ENCODE measurements at places on chromosomes 13 and 19.

- DNase-seq: no peak
Measured at GRCh38 chr13:54573186-54573585, 1544.6 kb downstream of the OLFM4 start.

GRCh38 chr19:56218961-56219360, 16.9 kb downstream of the ZSCAN5C start:
- DNase-seq: no peak

- no peak for DNase-seq
Measured at GRCh38 chr13:30847650-30848307, 58.3 kb upstream of the MEDAG start.

- peak; percentile 27 for DNase-seq
Measured at GRCh38 chr13:30978981-30979956, 46.8 kb downstream of the TEX26 start.

Measured in activated naive CD4-positive, alpha-beta T cell treated with anti-CD3 and anti-CD28 coated beads, Interleukin-2, amount 50 U/mL, for 16 hours (primary cell).